WERI-Rb-1 (cell line): ENCODE measurements at places on chromosomes 7 and 10.

- no peak for DNase-seq
Observed at GRCh38 chr10:12499076-12499986, 150.0 kb downstream of the CAMK1D start.

DNA sequence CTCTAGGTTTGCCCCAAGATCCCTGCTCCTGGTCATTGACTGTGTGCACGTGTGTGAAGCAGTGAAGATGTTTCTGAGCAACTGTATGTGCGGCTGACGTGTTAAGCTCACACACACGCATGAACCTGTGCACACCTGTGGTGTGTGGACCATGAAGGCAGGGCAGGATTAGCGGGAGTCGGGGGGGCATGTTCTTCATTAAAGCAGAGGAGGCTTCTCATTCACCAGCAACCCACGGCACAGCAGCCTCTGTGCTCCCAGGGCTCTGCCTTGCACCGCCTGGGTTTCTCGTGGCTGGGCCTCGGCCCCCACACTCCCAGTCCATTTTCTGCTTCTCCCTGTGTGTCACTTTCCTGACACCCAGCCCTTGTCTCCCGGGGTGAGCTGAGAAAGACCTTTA lies 824 bp upstream of the TACR2 start:
- no peak for DNase-seq

- no peak for DNase-seq
Observed at GRCh38 chr10:86598151-86598550, 56.2 kb upstream of the OPN4 start.

DNA sequence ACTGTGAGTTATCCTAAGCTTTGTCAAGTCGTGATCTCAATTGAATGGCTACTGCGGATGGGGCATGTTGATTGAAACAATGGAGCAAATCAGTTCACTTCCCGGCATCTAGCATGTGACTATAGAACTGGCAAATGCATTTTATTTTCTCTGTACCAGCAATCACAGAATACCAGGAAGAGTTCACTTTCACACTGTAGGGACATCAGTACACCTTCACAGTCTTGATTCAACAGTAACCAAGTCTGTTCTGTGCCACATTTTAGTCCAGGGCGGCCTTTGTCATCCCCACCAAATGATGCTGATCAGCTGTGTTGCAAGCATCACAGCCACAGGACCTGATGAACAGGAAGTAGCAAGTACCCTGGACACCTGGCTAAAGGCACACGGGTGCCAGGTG lies 32.1 kb upstream of the JAKMIP3 start:
- no peak for DNase-seq

GRCh38 chr7:90474284-90475210 lies 5.1 kb downstream of the PTTG1IP2 start:
- no peak for DNase-seq

- no peak for DNase-seq
Observed at GRCh38 chr10:114094795-114095194, 51.1 kb downstream of the ADRB1 start.

- no peak for DNase-seq
Observed at GRCh38 chr7:96266015-96266414, 55.9 kb downstream of the SLC25A13 start.

DNA sequence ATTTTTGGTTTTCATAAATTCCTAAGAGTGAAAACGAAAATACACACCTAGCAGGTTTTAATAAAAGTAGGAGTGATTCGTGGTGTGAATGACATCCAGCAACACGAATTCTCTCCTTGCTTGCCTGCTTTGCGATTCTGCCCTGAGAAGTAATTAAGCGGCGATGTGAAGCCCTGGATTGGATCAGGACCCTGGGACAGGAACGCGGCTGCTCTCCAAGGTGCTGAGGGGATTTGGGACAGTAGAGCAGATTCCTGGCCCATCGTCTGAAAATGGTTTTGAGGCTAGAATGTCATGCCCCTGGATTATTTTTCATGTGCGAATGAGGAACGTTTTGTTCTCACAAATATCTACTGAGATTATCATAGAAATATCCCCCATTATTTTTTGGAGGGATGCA lies 7.8 kb downstream of the NPS start:
- no peak for DNase-seq

- DNase-seq: no peak
Observed at GRCh38 chr10:6473901-6474370, 106.1 kb downstream of the PRKCQ start.

GRCh38 chr10:79310200-79310865 lies 36.9 kb upstream of the PPIF start:
- DNase-seq: no peak

- DNase-seq: no peak
Observed at GRCh38 chr7:73999664-74000435, 28.1 kb upstream of the ELN start.

GRCh38 chr10:35216303-35216905 lies 89.8 kb downstream of the CREM start:
- DNase-seq: no peak

- DNase-seq: no peak
Observed at GRCh38 chr7:2956526-2957368, 86.9 kb downstream of the CARD11 start.

- no peak for DNase-seq
Observed at GRCh38 chr7:104363355-104363754, 35.0 kb downstream of the LHFPL3 start.

- DNase-seq: no peak
Observed at GRCh38 chr10:42859256-42859655, 76.7 kb downstream of the BMS1 start.

- no peak for DNase-seq
Observed at GRCh38 chr7:55044791-55045190, 26.0 kb downstream of the EGFR start.

- no peak for DNase-seq
Observed at GRCh38 chr7:44491229-44491628, 771 bp upstream of the NUDCD3 start.

GRCh38 chr10:113959383-113959760 lies 84.3 kb upstream of the ADRB1 start:
- no peak for DNase-seq

- no peak for DNase-seq
Observed at GRCh38 chr7:29461996-29462395, 101.6 kb upstream of the PRR15 start.

DNA sequence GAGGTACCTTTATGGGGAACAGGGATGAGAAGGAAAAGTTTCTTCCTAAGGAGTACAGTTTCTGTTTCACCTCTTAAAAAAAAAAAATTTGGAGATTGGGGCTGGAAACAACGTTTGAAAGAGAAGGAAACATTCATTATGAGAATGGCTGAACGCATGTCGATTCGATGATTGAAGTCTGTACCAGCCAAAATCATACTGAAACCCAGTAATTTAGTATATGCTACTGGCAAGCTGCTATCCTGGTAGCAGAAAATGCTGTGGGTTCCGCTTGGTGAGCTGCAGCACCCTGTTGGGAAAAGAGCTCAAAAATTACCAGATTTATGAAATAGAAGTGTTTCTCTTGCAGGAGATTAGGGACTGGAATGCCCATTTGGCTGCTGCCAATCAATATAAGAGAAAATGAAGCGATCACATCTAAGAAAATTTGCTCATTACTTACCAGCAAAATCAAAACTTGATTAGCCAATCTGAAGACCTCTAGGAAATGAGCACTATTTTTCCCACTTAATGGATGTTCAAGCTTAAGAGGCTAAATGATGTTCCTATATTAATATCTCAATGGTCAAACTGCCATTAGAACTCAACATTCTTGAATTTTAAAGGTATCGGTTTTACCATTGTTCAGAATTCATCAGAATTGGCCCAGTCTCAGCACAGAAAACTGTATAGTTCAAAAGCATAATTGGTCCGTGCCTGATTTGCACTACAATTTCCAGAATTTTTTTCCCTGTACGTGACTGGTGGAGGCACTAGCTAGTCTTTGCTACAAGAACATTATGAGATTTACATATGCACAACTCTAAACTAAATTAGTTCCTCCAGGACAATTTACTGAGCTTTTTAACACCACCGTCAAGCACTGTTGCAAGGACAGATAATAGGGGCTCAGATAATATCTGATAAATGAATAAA lies 1.2 kb upstream of the ITGB1 start:
- DNase-seq: no peak

- DNase-seq: no peak
Observed at GRCh38 chr10:130661419-130661818, 525.2 kb downstream of the GLRX3 start.

DNA sequence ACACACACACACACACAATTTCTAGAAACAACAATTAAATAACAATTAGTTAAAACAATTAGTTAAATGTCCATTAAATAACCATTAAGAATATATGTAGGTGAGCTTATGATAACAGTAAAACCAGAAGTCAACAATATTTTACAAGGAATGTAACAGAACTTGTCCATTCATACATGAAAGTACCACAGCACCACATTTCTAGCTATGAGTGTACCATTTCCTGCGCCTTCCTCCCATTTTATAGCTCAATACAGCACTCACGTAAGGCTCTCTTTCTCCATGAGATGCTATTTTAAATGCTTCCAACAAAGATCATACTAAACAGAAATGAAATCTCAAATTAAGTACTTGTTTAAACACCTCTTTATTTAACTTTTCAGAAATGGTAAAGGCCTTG lies 367.3 kb upstream of the ZWINT start:
- DNase-seq: no peak

DNA sequence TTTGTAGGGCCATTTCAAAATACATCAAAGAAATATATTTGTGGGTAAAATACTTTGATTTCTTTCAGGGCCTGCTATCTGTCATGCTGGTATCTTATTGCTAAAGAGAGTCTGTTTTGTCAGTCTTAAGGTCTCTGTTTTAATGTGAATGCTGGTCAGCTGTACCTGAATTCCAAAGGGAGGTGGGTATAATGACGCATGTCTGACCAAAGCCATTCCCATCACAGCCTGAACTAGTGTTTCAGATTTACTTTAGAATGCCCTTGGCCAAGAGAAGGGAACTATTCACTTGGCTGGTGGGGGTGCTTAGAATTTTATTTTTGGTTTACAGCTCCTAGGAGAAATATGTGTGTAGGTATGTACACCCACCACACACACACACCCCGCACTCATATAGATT lies 30.6 kb upstream of the MYL10 start:
- no peak for DNase-seq

GRCh38 chr7:124489082-124489819 lies 276.3 kb downstream of the GPR37 start:
- no peak for DNase-seq

- no peak for DNase-seq
Observed at GRCh38 chr7:96671854-96672253, 37.8 kb downstream of the SEM1 start.
